Non-pigmented ciliary epithelial cell (primary cell): ENCODE measurements at places on chromosomes 5 and 9.

- no peak for DNase-seq
Observed at GRCh38 chr9:84858364-84858763, 188.8 kb downstream of the NTRK2 start.

GRCh38 chr9:93911136-93911745, 43.9 kb downstream of the BARX1 start:
- DNase-seq: no peak

DNA sequence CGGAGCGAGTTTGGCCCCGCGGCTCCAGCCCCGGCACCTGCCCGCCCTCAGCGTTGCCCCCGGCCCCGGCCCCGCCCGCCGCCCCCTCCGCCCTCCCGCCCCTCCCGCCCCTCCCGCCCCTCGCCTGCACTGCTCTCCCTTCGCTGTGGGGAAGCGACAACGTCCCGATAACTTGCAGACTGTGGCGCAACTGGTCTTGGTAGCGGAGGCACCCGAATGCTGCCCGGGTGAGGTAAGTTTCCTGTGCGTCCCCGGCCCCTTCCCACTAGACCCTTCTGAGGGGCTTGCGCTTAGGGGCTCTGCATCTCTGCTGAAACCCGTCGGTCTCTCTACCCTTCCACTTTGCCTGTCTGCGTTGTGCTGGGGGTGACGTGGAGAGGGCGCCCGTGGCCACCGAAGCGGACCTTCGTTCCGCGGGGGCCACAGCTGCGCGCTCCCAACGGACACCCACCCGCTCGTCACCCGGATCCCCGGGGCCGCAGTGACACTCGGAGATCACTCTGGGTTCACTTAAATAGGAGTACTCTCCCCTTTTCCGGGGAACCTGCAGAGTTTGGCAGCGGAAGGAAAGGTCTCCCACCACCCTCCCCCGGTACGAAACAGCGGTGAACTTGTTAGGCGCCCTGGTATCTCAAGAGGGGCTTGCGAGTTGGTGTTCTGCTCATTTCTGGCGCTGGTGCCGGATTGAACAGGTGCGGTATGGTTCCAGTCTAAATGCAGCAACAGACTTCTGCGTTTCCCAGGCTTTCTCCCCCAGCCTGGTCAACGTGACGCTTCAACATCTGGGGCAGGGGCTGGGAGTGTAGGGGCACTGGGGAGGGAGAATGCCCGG, 707 bp downstream of the PIP5K1B start:
- DNase-seq: no peak

- DNase-seq: no peak
Observed at GRCh38 chr5:143920772-143921171, 108.8 kb downstream of the HMHB1 start.

GRCh38 chr9:97367729-97368128, 44.2 kb upstream of the TDRD7 start:
- DNase-seq: no peak

DNA sequence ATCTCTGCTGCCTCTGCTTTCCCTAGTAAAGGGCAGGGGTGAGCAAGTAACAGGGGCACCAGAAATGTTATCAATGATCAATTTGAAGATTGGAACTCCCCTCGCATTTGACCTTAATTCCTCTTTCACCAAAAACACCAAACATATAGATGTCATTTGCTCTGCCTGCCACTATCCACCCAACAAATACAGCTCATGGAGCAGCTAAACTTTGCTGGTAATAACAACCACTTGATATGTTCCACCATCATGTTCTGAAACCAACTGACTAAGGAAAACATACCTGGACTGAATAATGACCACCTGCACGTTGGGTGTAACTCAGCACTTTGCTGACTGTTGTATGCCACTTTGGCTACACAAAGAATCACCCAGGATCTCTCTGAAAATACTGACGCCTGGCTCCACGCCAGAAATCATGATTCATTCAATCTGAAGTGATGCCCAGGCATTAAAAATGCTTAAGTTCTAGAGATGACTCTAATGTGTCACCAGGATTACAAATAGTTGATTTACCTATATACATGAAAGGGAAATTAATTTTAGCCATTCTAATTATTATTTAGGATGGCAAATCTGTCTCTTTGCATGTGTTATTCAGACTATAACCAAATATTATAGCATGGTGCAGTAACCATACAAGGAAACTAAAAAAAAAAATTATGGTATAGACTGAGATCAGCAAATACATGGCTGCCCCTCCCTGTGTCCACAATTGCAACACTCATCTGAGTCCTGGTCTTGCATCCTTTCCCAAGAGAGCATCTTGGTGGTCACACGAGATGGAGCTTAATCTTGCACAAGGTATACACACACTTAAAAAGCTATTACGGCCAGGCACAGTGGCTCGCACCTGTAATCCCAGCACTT, 43.1 kb upstream of the TTC39B start:
- DNase-seq: no peak

DNA sequence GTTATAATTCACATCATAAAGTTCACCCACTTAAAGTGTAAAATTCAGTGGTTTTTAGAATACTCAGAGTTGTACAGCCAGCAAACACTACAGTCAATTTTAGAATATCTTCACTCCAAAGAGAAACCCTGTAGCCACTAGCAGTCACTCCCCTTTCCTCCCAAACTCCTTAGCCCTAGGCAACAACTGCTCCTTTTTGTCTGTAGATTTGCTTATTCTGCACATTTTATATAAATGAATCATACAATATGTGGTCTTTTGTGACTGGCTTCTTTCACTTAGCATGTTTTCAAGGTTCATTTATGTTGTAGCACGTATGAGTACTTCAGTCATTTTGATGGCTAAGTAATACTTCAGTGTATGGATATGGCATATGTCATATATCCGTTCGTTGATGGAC, 38.7 kb downstream of the TGFBR1 start:
- no peak for DNase-seq

GRCh38 chr9:133534346-133535291, at the start of gene ADAMTSL2:
Gene ADAMTSL2 (plus strand): TSS chr9:133534704. CDS start chr9:133536713, 2,009 bp downstream.
- no peak for DNase-seq

DNA sequence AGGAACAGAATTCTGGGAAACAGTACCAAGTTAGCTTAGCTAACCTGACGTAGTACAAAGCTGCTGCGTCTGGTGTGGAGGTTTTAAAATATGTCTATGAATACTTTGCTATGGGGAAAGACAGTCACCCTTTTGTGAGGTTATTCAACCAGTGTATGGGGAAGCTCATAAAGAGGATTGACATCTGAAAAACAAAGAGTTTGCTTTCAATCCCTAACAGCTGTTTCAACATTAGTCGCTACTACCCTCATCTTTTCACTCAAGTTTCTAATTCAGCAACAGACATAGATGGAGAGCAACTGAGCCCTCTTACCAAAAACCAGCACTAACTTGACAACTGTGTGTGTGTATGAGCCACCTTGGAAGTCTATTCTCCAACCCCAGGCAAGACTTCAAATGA, 7.8 kb upstream of the MSANTD3 start:
- no peak for DNase-seq

DNA sequence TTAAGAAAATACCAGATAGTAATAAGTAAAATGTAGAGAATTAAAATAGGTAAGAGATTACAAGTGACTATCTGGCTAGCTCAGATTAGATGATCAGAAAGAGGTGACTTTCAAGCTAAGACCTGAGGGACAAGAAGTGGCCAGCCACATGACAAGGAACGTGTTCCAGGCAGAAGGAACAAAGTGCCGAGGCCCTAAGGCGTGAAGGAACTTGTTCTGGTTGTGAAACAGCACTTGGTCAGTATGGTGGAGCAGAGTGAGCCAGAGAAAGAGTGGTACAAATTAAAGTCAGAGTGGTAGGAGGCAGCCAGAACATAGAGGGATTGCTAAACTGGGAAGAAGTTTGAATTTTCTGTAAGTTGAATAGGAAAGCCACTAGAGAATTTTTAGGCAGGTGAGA, 73.6 kb downstream of the ADRB2 start:
- DNase-seq: no peak

GRCh38 chr9:110650261-110650660, 18.3 kb upstream of the MUSK start:
- DNase-seq: no peak

- DNase-seq: no peak
Observed at GRCh38 chr9:138122201-138122600, 244.6 kb downstream of the CACNA1B start.

DNA sequence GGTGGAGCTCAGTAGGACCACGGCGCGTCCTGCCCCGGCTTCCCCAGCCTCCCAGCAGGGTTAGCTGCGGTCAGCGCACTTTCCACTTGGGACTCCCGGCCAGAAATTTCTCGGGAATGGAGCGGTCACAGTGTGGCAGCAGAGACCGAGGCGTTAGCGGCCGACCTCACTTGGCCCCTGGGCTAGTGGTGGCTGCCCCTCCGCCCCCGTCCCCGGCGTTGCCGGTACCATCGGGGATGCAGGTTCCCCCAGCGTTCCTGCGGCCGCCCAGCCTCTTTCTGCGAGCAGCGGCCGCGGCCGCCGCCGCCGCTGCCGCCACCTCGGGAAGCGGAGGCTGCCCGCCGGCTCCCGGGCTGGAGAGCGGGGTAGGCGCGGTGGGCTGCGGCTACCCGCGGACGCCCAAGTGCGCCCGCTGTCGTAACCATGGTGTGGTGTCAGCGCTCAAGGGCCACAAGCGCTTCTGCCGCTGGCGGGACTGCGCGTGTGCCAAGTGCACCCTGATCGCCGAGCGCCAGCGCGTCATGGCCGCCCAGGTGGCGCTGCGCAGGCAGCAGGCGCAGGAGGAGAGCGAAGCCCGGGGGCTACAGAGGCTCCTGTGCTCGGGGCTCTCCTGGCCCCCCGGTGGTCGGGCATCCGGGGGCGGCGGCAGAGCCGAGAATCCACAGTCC, 460 bp downstream of the DMRTA1 start:
- DNase-seq: no peak

GRCh38 chr5:59565551-59565950, 328.0 kb downstream of the PDE4D start:
- no peak for DNase-seq

DNA sequence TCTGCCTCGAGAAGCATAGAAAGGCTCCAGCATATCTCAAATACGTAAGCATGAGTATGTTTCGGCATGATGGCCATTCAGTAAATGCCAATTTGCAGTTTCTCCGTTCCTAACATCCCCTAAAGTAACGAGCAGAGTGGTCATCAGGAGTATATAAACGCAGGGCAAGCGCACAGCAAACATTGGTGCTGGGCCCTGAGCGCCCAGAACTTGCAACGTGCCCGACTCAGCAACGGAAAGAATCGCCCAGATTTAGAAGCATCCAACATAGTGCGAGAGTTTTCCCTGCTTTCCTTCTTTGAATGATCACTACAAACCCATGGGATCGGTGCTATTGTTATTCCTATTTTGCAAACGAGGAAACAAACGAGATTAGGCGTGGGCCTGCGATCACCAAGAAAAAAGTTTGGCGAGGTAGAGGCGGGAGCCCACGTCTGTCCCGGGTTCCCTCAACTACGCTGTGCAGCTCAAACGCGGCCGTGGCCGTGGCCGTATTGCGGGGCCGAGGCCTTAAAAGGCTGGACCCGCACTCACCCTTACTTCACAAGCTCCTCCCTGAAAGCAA, 505 bp downstream of the RPS14 start:
- no peak for DNase-seq

- no peak for DNase-seq
Observed at GRCh38 chr9:97445119-97445701, 33.3 kb downstream of the TDRD7 start.

DNA sequence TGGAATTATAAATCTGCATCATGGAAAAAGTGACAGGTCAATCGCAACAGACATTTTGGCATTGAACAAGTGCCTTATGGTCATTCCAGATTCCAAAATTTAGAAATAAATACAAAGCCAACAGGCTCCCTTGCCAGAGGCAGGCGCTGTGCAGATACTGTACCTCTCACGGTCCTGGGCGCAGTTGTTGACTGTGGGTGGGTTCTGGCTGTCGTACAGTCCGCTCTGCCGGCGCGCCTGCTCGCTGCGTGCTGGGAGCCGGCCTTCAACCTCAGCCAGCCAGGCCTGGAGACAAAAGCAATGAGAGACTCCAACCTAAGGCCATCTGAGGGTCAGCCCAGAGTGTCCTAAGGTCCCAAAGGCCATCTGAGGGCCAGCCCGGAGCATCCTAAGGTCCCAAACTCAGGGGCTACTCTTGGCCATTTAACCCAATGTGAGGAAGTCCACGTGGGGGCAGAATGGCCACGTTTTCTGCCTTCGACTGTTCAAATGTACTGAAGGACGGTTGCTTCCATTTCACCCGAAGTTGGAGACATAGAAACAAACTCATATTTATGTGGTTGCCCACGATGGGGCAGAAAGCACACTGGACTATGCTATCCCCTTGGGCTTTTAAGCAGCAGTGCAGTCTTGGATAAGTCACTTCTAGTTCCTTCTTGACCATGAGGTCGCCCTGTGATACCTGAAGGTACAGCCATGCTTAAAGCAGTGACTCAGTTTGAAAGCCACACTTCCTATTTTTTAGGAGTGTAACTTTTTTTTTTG, 65.2 kb downstream of the USP20 start:
- no peak for DNase-seq

GRCh38 chr9:133683586-133684120, 47.5 kb downstream of the DBH start:
- DNase-seq: no peak

DNA sequence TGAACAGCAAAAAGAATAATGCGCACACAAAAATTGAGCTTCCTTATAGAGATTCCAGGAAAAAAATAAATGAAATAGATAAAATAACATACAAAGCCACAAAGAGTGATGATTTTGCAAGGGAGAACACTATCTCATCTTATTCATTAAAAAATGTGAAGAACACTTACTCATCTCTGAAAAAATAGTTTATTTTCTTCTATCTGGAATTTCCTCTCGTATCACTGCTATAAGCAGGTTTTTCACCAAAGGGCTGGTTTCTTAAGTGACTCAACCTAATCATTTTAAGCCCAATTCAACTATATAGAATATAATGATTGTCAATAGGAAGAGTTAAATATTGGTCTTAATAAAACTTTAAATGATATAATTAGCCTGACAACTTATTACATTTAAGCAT, 504.9 kb downstream of the NR2F1-AS1 start:
- no peak for DNase-seq

- DNase-seq: no peak
Observed at GRCh38 chr9:25716220-25716872, 38.1 kb upstream of the TUSC1 start.

GRCh38 chr9:93258818-93259489, 75.0 kb downstream of the WNK2 start:
- DNase-seq: no peak

GRCh38 chr5:141951332-141951781, 6.6 kb downstream of the PCDH12 start:
- no peak for DNase-seq
